ENCODE measurements at places on chromosomes 2 and 18.

GRCh38 chr2:232888839-232889529, 18.9 kb downstream of the SNORC start:
- DNase-seq, result no peak

- DNase-seq, result no peak
Measured at GRCh38 chr2:98473995-98474780, 29.5 kb downstream of the INPP4A start.

GRCh38 chr2:119732601-119733164, 27.0 kb upstream of the PTPN4 start:
- no peak for DNase-seq

GRCh38 chr2:207041279-207041678, 102.0 kb downstream of the CPO start:
- DNase-seq, result peak; percentile 39

- no peak for DNase-seq
Measured at GRCh38 chr2:148702475-148702874, 57.9 kb downstream of the EPC2 start.

All from muscle of leg (tissue), 16 donors.